ENCODE measurements at places on chromosomes 5 and 9. TPM values are rescaled to one million over a fixed set of nuclear protein-coding genes. Genes with fewer than 3 reads are reported as not detected.

The PTTG1 gene
- 235 TPM for total RNA-seq

The ANKDD1B gene
- total RNA-seq = 0.64 TPM

The TYRP1 gene
- total RNA-seq = not detected

The ASTN2 gene
- total RNA-seq = 5.9 TPM

The LRRC19 gene
- total RNA-seq = not detected

The GFPT2 gene
- 32.9 TPM for total RNA-seq

The FOXE1 gene
- total RNA-seq = not detected

The UNC13B gene
- 9.1 TPM for total RNA-seq

The TMEM174 gene
- total RNA-seq = not detected

The RECK gene
- 4.5 TPM for total RNA-seq

The IFNA2 gene
- not detected for total RNA-seq

The LMNB1 gene
- total RNA-seq = 144 TPM

The PCDHA11 gene
- 4.9 TPM for total RNA-seq
